ENCODE measurements at places on chromosomes 2 and 18.

GRCh38 chr2:190582736-190583506 lies 48.4 kb upstream of the NEMP2 start:
- DNase-seq = no peak

GRCh38 chr2:128159437-128159836 lies 68.4 kb downstream of the UGGT1 start:
- no peak for DNase-seq

- no peak for DNase-seq
Measured at GRCh38 chr2:14998546-14998945, 366.0 kb downstream of the LRATD1 start.

GRCh38 chr18:62518460-62519375 lies 4.1 kb upstream of the ZCCHC2 start:
- DNase-seq = no peak

GRCh38 chr2:180405520-180405919 lies 398.4 kb upstream of the CWC22 start:
- no peak for DNase-seq

- DNase-seq = no peak
Measured at GRCh38 chr2:172985139-172985892, 90.3 kb upstream of the MAP3K20 start.

DNA sequence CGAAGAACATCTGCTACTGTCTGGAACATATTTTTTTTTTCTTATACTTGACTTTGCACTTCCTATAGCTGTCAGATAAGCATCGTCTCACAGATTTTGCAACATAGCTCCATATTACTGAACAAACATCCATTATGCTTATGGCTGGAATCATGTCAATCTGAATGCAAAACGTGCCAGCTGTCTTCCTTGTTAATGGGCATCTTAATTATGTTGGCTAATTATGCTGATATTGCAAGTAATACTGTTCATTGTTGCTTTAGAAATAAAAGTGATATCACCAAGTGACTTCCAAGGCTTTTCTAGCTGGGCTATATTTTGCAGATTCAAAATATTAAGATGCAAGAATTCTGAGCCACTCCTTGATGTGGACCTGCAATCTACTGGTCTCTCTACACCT lies 176.8 kb downstream of the ARL4C start:
- no peak for DNase-seq

DNA sequence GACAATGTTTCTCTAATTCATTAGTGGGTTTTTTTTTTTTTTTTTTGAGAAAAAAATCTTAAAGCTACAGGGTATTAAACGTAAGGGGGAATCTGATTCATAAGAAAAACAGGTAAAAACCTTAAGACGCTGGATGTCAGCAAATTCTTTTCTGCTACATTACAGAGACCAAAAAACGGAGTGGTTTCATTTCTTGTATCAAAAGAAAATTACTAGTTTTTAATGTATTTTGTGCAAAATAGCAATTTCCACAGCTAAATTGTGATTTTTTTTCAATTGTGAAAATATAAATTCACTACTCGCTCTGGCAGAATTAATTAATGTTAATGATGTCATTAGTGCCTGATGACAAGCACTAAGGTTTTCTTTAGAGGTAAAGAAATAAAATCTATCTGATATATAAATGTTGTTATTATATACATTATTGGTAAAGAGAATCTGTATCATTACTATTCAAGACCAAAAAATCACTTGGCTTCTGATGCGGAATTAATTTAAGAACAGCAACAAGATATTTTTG lies 9.9 kb downstream of the OTX1 start:
- DNase-seq = no peak

- DNase-seq = no peak
Measured at GRCh38 chr2:134170294-134170693, 83.6 kb upstream of the MGAT5 start.

DNA sequence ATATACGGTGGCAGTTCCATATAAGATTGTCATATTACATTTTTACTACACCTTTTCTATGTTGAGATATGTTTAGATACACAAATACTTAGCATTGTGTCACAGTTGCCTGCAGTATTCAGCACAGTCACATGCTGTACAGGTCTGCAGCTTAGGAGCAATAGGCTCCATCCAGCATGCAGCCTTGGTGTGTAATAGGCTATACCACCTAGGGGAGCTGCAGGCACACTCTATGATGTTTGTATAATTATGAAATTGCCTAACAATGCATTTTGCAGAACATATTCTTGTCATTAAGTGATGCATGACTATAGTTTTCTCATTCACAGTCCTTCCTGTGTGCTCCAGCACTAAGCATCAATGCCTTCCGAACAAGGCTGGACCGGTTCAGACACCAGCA lies 133.4 kb downstream of the NDUFA10 start:
- no peak for DNase-seq

DNA sequence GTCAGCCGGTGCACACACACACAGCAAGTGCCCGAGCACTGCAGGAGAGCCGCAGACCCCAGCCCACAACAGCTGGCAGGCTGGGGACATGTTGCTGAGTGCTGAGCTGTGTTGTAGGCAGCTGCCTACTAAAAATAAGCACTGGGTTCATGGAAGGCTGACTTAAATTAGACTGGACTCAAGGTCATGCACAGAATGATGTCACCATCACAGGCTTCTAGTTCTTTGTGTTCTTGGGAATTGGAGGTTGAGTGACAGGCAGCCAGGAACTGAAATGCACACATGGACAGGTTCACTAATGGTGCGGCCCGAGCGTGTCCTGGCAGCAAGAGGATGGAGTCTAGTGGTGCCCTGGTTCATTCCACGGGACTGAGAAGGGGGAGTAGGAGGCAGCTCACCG lies 71.3 kb downstream of the VWA3B start:
- no peak for DNase-seq

GRCh38 chr2:215998636-215999035 lies 14.7 kb downstream of the MREG start:
- no peak for DNase-seq

DNA sequence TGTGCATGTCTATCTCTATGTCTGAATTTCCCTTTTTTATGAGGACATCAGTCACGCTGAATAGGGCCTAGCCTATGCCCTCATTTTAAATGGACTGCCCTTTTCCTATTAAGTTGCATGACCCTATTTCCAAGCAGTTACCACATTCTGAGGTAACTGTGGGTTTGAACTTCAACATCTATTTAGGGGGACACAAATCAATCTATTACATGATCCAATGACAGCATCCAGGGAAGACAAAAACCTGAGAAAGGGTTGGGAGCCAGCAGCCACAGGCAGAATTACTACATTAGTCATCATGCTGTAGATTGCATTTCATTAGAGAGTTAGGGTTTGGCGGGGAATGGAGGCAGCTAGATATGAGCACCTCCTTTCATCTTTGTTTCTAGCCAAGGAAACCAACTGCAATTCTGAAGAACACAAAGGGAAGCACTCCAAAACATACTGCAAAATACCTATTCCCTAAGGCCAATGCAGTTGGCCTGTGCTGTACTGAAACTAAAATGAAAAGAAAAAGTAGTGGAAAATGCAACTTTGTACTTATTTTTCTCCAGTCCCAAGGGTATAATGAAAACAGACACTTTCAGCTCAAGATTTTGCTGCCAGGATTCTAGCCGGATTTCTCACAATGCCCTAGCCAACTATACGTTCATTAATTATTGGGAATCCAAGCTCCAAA lies 40.4 kb upstream of the C1D start:
- no peak for DNase-seq

DNA sequence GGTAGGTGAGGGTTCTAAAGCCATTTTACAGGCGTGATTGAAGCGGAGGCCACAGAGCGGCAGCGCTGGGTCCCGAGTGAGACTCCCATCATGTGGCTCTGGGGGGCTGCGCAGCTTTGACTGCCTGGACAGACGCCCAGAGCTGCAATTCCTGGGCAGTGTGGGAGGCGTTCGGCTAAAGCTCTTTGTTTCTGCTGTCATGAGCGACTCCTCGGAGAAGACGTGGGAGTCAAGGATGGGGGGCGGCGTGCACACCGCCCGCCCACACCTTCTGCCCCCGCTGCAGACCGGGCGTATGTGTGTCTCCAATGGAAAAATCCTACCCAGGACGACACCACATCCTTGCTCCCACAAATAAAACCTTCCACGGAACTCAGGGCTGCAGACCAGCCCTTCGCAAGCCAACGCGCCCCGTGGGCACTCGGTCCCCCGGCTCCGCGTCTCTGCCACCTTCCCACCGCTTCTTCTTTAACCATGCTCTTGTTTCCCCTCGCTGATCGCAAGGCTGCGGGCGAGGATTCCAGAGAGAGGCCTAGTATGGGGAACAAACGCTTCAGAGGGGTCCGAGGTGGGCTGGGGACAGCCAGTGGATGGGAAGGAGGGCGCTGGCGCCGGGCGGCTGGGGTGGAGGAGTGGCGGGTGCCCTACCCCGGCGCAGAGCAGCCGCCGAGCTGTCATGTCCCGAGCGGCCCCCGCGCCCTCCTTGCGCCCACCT lies 680 bp upstream of the LBH start:
- DNase-seq = no peak

- DNase-seq = no peak
Measured at GRCh38 chr18:33356735-33357134, 83.8 kb downstream of the CCDC178 start.

DNA sequence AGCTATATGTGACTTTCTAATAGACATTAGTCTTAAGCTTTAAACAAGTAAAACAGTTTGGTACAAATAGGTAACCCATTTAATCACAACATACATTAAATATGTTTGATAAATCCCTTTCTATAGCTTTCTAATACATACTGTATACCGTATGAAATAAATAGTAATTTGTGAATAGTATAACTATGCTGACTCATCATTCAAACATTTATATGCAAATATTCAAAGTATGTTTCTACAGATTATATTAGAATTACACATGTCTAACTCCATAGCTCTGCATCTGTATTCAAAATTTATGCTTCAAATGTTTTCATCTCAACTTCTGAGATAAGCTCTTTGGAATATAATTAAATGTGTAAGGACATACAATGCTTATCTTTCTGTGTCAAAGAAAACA lies 142.7 kb upstream of the ZNF804A start:
- no peak for DNase-seq

DNA sequence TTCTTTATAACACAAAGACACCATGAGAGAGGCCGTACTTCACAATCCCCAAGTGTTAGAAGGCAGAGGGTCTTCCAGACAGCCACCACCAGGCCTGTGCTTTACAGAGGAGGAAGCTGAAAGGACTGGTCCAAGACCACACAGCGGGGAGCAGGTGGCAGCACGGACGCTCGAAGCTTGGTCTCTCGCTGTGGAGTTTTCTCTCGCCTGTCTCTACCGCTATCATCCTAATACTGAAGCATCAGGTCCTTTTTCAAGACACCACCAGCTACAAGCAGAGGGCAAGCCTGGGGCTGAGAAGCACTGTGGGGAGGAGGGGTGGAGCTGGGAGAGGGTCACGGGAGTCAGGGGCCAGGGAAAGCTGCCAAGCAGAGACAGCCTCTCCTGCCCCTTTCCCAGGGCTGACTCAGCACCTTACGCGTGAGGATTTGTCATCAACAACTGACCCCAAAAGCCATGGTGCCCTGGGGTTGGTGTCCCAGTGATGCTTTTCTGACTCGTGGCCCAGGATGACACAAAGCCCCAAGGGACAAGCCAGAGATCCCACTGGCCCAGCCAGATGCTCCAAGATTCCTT lies 31.9 kb upstream of the FOSL2 start:
- no peak for DNase-seq

GRCh38 chr2:234559609-234560008 lies 62.7 kb upstream of the ARL4C start:
- no peak for DNase-seq

DNA sequence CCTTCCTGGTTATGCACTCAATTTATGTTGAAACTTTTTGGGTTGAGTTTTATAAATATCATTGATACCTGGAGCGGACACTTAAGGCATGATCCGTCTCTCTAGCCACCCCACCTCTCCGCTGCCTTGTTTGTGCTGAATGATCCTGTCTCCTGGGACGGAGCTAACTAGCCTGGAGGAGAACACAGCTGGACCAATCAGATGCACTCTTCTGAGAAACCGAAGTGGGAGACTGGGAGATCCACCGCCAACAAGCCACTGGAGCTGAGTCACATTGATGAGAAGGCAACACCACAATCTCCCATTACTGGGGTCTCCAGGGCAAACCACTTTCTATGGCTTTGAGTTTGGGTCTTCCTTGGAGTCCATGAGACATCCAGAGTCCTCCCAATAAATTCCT lies 29.3 kb downstream of the CYP26B1 start:
- no peak for DNase-seq

DNA sequence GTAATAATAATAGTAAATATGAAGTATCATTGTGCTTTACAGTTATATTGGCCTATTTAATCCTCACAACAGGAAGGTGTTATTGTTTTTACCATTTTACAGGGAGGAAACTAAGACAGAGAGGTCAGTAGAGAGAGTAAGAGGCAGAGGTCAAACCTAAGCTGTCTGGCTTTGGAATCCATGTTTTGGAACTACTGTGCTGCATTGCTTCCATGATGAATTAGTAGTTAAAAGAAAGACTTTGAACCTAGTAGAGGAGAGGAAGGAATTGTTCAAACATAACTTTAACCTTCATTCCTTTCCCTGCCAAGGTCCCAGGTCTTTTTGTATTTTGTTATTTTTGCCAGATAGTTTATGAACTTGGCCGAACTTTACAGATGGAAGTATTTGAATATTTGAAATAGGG lies 80.9 kb downstream of the PHLPP1 start:
- DNase-seq = no peak

DNA sequence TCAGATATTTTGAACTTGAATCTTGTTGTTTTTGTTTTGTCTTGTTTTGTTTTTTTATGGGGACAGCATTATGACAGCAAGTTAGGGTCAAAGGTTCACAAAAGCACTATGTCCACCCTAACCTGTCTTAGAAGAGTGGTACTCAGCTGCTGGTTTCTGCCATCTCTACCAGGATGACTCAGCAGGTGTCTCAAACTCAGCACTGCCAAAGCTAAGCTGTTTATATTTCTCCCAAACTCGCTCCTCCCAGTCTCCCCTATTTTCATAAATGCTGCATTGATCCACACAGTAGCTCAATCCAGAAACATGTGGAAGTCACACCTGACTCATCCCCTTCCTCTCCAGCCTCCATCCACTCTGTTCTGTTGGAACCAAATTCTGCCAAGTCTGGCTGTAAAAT lies 134.9 kb downstream of the ZBTB7C start:
- DNase-seq = no peak

All from NCI-H187 (cell line).